ENCODE measurements at places on chromosomes 1 and 21. TPM values are rescaled to one million over a fixed set of nuclear protein-coding genes. Genes with fewer than 3 reads are reported as not detected.

DNA sequence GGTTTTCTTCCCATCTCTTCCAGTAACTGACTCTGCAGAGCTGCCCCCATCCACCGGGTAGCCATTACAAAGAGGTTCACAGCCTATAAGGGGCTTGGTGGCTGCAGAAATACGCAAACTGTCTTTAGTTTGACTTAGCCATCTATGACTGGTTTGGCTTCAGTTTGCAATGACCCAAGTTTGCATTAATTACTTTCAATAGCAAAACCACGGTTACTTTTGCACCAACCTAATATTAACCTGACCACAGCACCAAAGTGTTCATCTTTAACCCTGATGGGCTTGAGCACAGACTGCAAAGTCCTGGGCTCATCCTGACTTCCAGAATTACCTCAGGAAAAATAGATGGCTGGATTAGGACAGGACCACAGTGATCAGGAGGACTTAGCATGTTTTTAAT is 2.2 kb upstream of the HAO2 start:
- no peak for DNase-seq

GRCh38 chr1:41641941-41642527 is 157.6 kb upstream of the EDN2 start:
- no peak for DNase-seq

DNA sequence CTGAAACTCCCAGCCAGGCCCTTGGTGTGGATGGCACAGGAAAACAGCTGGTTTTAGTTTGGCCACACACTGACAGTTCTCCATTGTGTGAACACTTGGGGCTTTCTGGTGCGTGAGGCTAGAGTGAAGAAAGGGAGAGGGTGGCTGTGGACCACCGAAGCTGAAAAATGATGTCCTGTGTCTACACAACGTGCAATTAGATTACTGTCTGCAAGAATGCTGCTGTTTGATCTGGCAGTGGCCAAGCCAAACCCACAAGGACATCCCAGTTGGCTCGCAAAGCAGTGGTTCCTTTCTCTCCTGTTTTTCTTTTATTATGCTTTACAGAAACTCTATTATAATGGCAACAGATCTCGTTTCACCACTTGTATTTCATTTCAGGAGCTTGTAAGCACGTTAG is 58.9 kb downstream of the ERG start:
- no peak for DNase-seq

DNA sequence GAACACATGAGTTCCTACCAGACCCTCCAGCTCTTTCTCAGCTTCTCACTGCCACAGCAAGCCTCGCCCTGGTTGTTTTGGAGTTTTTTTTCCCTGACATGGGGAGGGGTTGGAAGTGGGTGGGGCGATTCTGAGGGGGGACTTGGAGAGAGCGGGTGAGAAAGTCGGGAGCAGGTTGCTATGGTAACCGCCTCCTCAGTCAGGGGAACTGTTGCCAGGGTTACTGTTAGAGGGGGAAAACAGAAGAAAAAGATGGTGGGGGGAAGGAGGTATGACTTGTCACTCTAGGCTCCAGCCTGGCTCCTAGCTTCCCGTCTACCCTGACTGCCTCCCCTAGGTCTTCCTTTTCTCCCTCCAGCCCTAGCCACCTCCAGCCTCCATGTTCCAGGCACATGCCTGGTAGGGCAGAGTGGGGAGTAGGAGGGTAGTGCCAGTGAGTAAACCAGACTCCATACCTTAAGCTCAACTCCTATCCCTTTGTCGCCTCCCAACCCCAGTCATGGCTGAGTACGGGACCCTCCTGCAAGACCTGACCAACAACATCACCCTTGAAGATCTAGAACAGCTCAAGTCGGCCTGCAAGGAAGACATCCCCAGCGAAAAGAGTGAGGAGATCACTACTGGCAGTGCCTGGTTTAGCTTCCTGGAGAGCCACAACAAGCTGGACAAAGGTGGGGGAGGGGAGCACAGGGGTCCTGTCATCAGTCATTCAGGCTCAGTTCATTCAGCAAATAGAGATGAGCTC is 6.0 kb downstream of the PEA15 start:
- DNase-seq: no peak

DNA sequence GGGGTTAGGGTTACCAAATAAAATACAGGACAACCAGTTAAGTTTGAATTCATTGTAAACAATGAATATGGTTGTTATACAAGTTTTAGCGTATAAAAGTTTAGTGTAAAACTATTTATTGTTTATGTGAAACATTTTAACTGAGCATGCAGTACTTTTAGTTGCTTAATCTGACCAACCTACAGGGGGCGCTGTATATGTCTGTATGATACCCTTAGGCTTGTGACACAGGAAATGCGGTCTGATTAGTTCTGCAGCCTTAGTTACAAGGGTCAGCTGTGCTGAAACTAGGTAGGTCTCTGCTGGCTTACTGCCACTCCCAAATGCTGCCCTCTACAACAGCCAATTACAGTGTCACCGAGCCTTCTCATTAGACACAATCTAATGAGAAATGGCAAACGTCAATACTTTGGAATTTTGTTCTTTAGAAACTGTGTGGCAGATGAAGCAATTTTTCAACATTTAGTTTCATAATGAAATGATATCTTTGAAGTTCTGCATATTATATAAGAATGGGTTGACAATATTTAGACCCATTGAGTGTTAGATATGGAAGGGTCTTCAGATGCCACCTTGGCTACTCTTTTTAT is 56.2 kb downstream of the NTNG1 start:
- DNase-seq: peak; percentile 3

MTR gene
- 5.9 TPM for polyA plus RNA-seq

- DNase-seq: no peak
Measured at GRCh38 chr21:45293726-45294401, 6.2 kb upstream of the POFUT2 start.

IGSF9 gene
- polyA plus RNA-seq: 0.05 TPM

GRCh38 chr1:206891412-206891811 is 5.8 kb upstream of the IL24 start:
- DNase-seq: no peak

DNA sequence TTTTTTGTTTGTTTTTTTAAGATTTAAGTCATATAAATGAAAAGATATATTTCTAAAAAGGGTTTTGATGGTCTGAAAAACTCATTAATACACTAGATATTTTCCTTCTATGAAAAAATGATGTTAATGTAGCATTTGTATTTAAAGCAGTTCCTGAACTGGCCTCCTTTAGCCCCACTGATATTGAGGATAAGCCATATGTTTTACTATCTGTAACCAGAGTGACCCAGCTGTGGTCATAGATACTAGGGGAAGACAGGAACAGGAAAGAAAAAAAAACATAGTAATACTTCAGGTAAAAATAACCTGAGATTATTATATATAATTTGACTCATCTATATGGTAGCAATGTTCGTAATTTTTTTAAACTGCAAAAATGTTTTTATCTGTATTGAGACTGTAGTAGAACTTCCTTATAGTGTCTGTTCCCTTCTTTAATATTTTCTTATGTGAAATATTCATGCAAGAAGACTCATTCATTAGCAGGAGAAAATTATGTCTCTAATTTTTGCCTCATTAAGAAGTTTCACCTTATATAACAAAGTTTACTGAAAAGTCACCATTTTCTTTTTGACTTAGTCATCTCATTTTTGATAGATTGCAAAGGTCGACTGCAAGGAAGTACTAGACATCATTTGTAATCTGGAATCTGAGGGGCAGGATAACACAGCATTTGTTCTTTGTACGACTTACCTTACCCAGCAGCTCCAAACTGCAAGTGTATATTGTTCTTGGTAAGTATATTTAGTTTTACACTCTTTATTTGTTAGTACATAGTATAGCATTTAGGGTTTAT is 25.6 kb upstream of the TMCO2 start:
- DNase-seq: no peak

DNA sequence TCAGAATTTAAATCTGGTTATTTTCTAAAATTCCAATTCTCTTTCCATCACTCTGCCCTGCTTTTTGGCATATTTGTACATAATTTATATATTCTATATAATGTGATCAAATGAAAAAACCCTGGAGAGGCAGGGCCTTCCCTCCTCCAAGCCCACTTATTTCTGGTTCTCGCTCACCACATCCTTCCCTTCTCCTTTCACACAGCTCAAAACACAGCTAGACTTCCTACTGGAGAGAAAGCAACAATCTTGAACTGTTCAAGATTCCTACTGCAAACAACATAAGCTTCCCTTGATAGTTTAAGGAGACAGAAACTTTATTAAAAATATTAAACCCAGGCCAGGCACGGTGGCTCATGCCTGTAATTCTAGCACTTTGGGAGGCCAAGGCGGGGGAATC is 7.6 kb upstream of the AIM2 start:
- DNase-seq: no peak

DNA sequence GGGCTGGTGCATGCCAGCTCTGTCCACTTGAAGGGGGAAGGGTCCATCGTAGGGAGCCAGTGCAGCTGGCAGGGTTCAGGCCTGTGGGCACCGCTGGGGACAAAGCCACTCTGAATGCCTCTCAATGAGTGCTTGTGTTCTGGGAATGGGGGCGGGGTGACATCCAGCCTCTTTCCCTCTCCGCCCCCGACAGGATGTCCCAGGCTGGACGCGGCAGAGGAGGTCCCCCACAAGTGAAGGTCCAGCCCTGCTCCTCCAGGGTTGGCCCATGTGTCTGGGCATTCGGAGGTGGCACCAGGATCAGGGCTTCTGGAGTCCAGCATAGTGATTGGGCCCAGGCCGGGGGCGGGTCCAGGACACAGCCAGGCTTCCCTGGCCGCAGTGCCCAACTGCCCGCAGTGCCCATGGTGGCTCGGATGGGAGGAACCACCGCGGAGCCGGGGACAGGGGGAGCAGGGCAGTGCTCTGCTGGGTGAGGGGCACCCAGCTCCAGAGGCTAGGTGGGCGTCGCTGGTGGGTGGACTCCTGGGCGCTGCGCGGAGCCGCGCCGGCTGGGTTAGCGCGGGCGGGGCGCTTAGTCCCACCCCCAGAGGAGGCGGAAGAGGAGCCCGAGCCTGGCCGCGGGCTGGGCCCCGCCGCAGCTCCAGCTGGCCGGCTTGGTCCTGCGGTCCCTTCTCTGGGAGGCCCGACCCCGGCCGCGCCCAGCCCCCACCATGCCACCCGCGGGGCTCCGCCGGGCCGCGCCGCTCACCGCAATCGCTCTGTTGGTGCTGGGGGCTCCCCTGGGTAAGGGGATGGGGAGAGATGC is at the start of gene SHISA4:
TSS of gene SHISA4 (plus strand) at position 617 of the 808 bp plus-strand sequence. CDS start at position 714, 97 bp downstream.
- peak; percentile 29 for DNase-seq

DNA sequence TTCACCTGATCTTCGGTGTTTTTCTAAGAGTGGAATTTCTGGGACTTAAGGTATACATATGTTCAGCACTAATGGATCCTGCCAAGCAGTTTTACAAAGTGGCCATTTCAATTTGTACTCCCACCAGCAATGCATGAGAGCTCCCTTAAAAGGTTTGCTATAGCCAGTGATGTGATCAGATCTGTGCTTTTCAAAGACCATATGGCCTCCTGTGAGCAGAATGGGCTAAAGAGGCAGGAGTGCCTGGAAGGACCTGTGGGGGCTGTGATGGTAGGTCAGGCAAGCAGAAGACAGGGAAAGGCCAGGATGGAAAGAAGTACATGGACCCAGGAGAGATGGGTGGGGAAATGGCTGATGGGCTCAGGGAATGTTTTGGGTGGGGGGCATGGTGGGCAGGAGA is 252.7 kb downstream of the DISC1 start:
- DNase-seq: no peak

DNA sequence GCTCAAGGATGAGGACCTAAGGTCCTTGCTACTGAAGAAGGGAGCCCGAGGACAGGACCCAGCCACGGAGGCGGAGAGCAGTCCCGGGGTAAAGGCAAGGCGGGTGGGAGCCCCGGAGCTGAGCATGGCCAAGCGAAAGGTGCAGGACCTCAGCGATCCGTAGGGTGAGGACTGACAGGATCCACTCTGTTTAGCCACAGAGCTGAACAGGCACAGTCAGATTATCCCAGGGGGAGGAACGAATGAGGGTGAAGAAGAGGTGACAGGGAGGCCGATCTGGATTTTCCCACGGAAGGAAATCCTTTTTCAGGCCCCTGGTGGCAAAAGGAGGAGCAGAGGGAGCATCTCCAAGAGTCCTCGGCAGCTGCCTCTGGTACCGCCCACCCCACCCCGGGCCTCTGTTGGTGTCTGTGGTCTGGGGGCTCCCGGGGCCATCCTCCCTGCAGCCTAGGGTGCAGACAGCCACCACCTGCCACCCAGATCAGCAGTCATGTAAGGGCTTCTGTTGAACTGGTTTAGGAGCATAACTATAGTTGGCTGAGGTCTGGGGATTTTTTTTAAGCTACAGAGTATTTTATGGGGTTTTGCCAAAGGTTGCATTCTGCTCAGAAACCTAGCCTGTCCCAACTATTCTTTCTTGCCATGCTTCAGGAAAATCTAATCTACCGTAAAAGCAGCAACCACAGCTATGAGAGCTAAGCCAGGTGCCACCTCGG is 32.3 kb upstream of the LBR start:
- DNase-seq: no peak

DNA sequence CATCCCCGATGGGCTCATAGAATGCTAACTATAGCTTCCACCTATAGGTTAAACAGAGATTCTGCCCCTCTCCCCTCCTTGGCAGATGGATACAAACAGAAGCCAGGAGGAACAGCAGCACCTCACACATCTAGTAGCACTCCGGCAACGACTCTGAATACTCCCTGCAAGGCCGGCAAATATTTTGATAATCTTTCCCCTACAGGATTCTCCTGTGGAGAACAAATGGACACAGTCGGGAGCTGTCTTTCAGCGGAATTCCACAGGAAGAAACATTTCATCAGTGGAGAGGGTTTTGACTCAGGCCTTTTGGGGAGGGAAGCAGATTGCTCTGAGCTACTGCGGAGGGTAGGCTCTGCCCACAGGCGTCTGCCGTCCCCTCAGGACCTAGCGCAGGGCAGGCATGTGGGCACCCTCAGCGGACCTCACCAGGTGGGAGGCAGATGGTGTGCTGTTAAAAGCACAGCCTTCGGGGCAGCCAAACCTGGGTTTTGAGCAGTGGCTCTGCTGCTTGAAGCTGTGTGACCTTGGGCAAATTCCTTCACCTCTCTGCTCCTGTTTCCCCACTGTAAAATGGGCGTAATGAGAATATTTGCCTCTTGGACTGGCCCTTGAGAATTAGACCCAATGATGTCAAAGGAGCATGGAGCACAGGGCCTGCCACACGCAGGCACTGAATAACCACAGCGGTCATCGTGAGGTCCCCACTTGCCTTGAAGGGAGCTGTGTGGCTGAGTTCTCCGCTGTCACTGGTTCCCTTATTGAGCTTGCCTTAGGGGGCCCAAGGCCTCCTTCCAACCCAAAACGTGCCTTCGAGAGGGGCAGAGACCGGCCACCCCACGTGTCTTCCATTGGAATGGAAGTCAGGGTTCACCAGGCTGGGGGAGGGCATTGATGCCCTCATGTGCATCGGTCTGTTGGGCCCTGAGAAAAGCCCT is 19.2 kb upstream of the BCAR3 start:
- DNase-seq: no peak

FAF1 gene
- 18.8 TPM for polyA plus RNA-seq

DNA sequence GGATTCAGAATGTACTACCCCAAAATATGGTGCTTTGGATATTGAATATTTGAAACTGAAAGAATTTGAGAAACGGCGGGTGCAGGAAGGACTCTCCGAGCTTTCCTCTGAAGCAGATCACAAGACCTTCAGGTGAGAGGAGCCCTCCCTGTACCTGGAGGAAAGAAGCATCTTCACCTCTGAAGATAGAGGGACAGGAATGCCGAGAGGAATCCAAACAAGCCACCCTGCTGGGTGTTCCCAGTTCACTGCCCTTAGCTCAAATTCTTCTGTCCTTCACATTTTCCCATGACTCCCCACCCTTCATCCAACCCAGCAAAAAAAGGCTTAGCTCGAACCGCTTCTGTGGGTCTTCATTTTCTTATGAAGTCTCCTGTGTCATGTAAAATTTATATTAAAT is 18.2 kb upstream of the PADI2 start:
- DNase-seq: no peak

APOBEC4 gene
- not detected for polyA plus RNA-seq
